ENCODE measurements at places on chromosomes 6 and 20. TPM values are rescaled to one million over a fixed set of nuclear protein-coding genes. Genes with fewer than 3 reads are reported as not detected.

The TFAP2A gene
- total RNA-seq = under 0.01 TPM

The OTOR gene
- total RNA-seq = not detected

The ATF6B gene
- total RNA-seq = 13.4 TPM

The BNIP5 gene
- total RNA-seq = not detected

DNA sequence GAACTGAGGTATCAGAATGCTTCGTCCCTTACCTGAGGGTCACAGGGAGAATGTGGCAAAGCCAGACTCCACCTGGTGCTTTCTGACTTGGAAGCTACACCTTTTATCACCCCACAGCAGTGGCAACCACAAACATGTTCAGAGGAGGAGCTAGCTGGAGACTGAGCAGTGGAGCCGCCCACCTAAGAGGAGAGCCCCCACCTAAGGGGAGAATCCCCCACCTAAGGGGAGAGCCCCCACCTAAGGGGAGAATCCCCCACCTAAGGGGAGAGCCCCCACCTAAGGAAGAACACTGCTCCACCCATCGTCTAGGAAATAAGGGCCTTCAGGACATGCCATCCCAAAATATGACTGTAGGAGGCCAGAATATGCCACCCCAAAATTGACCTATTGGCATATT, 4.0 kb downstream of the SLC52A3 start:
- DNase-seq = no peak

GRCh38 chr6:137878029-137878428, 11.0 kb downstream of the TNFAIP3 start:
- no peak for DNase-seq

- DNase-seq = peak; percentile 32
These were observed 118.7 kb downstream of the CEBPB start for GRCh38 chr20:50309280-50309763.

- DNase-seq = no peak
These were observed 256.6 kb upstream of the EPHA7 start for GRCh38 chr6:93675856-93676417.

DNA sequence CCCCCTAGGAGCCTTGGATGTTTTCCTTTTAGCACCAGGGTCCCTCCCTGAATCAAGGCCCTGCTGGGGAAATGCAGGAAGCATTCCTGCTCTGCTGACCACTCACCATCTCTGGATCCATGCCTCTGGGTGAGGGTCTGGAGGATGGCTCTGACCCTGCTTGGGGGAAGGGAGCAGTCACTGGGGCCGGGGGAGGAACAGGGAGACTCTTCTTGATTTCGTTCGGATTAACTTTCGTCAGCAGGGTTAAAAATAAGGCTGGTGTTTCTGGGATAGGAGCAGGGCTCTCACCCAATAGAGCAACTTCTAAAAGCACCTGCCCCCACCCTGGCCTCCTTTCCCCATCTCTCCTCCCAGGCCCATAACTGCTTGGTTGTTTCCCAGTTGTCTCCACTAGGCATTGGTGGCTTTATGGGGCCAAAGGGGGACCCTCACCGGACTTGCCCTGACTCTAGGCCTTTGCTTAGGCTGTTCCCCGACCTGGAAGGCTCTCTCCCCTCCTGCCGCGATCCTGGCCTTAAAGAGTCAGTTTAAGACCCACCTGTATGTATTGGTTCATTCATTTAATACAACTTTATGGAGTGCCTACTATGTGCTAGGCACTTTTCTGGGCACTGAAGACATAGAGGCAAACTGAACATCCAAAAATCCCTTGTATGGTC, 63.0 kb downstream of the JPH2 start:
- DNase-seq = no peak

DNA sequence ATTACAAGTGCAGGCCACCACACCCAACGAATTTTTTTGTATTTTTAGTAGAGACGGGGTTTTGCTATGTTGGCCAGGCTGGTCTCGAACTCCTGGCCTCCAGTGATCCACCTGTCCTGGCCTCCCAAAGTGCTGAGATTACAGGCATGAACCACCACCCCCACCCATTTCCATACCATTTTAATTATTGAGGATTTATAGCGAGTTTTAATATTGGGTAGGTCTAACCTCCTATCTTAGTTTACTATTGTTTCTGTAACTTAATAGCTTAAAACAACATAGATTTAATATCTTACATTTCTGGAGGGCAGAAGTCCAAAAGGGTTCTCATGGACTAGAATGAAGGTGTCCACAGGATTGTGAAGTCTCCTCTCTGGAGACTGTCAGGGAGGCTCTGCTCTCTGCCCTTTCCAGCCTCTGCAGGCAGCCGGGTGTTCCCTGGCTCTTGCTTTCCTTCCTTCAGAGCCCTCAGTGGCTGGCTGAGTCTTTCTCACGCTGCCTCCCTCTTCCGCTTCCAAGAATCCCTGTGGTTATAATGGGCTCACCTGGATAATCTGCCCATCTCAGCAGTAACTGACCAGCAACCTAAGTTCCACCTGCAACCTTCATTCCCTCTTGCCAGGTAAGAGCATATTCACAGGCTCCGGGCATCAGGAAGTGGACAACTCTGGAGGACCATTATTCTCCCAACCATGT, 18.6 kb upstream of the BCAS4 start:
- no peak for DNase-seq

Data from dermis blood vessel endothelial cell (primary cell).